ENCODE measurements at places on chromosomes 12 and 14. TPM values are rescaled to one million over a fixed set of nuclear protein-coding genes. Genes with fewer than 3 reads are reported as not detected.

STAB2 gene
- 5.7 TPM for total RNA-seq

SYT1 gene
- total RNA-seq: 2.0 TPM

KRT77 gene
- not detected for total RNA-seq

STAT2 gene
- 34.7 TPM for total RNA-seq

RASAL1 gene
- total RNA-seq: not detected

SLC6A15 gene
- total RNA-seq: 9.3 TPM

AJUBA gene
- total RNA-seq: 36.0 TPM

DNA sequence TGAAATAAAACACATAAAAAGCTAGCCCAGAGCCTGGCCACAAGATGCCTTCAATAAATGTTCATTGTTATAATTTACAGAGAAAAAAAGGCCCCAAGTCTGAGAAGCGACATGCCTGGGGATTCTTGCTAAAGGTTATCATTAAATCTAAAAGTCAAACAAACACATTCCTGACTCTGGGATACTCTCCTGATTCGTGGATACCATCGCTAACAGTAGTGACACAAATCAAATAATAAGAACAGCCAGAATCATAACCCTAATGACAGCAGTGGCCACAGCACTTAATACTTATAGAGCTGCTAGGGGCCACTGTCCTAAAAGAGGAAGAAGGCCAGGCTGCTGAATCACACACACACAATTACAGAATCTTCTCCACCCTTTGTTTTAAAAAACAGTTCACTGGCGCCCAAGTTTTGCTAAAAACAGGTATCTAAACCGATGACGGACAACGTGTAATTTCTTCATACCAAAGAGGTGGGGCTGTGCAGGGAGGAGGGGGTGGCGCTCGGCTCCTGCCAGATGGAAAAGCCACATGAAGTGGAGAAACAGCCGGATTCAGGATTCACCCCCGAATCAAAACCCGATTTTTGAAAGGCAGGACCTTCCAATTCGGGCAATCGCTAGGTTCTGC, 1.2 kb downstream of the CLIP1 start:
- peak; percentile 54 for DNase-seq

DNA sequence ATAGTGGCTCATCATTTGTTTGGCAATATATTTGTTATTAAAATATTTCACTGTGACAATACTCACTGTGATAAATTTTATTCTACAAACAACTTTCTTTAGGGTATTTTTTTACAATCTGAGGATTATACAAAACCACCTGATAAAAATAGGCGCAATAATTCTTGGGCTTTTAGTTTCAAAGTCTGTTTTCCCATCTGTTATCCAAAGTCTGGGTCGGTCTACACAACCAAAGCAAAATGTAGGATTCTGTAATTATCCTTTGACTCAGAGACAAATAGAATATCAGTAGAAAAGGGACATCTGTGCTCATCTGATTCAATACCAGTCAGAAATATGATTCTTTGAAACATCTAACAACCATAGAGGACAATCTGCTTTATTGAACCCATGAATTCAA, 271.8 kb upstream of the AMIGO2 start:
- DNase-seq: no peak

DNA sequence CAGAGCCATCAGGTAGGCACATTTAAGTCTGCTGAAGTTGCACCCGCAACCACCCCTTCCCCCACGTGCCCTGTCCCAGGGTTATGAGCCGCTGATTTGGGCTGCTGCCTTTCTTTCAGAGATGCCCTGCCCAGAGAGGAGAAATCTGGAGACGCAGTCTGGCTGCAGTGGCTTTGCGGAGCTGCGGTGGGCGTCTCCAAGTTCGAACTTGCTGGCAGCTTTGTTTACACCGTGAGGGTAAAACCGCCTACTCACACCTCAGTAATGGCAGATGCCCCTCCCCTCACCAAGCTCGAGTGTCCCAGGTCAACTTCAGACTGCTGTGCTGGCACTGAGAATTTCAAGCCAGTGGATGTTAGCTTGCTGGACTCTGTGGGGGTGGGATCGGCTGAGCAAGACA, 14.7 kb downstream of the PTCSC3 start:
- DNase-seq: no peak

- DNase-seq: no peak
These were observed 352.5 kb downstream of the C12orf50 start for GRCh38 chr12:87676731-87677130.

GRCh38 chr14:94143239-94143638, 13.8 kb upstream of the IFI27L2 start:
- no peak for DNase-seq

DNA sequence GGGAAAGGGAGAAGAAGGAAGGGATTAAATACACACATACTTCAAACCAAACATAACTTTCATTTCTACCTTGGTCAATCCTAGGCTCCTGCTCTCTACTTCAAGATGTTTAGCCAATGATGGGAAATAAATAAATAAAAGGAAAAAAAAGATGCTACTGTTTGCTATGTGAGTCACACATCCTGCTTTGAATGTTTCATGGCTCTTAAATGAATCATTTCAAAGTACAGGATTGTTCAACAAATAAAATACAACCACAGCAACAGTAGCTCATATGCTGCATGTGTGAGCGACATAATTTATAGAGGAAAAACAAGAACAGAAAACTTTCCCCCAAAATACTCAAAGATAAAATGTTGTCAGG, 54.3 kb upstream of the NPFF start:
- DNase-seq: peak; percentile 94

DNA sequence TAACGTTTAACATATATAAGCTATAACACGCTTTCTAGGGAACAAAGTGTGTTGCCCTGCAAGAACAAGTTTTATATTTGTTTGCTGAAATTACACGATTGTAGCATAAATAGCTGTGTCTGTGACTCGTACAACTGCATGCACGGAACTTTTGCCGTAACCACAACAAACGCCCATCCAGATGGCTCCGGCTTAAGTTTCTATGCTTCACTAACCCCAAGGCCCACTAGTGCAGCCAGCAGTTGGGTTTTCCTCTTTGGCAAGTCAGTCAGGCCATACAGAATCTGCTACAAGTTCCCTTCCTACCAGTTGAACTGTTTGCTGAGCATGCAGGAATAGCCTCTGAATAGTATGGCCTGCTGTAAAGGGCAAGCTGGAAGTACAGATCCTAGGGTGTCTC, 12.1 kb downstream of the CSRP2 start:
- no peak for DNase-seq

GRCh38 chr14:22630486-22630885, 13.7 kb downstream of the OR6J1 start:
- no peak for DNase-seq

- no peak for DNase-seq
These were observed 161.6 kb upstream of the SOX5 start for GRCh38 chr12:24111086-24111485.

DNA sequence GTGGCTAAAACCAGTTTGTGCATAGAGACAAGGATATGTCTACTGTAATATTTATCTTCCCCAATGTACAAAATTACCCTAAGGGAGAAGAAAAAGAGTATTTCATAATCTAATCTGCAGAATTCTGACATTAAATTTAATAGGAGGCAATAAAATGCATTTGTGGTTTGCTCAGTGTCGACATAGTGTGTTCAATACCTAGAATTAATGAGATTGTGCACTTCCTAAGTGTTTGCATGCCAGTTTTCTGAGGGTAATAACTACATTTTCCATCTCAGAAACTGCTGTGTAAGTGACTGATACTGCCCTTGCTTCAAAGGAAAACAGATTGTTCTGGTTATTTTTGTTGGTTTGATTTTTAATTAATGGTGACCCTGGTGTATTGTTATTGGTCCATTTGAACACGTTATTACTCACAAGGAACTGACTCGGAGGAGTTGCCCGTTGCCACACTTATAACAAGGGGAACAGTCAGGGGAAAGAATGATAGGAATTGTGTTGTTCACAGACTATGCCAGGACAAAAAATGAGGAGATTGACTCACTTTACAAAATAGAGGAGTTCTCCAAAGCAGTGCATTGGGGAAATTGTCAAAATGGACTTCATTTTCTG, 960.3 kb upstream of the TMEM132C start:
- no peak for DNase-seq

DNA sequence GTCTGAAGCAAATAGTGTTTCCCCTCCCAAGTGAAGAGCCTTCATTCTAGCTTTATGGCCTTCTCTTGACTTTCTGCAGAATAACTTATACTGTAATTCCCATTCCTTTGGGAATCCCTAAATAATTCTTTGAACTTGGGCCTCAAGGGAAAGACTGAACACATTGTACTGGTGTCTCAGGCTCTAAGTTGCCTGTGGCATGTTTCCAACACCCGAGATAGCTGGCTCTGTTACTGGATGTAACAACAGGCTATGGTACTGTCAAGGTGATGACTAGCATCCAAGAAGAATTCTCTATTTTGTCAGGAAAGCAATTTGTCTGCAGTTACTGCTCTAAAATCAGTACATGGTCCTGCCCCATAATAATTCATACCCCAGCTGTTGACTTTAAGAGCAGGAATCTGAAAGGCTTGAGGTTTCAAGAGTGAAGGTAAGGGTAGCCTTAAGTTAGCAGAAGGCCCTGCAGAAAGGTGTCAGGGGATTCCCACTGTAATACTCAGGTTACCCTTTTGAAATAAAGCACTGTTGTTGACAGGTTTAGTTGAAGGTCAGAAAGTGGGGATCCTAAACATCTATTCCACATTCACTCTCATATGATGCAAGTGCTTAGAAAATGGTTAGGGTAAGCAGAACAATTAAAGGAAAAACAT, 5.2 kb downstream of the GPX2 start:
- DNase-seq: no peak

GRCh38 chr12:117580718-117581062, 219.3 kb upstream of the NOS1 start:
- peak; percentile 29 for DNase-seq

DNA sequence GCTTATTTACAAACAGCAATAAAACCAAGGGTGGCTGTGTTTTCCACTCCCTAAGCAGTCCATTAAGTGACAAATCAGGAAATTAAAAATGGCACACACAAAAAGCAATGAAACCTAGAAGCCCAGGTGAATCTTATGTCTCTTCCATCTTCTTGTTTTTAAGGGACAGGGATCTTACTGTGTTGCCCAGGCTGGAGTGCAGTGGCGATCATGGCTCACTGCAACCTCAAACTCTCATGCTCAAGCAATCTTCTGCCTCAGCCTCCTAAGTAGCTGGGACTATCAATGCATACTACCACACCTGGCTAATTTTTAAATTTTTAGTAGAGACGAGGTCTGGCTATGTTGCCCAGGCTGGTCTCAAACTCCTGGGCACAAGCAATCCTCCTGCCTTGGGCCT, 52.4 kb upstream of the CERS5 start:
- DNase-seq: no peak

All from lung microvascular endothelial cell (primary cell).